Neural progenitor cell (in vitro differentiated cells): ENCODE measurements at places on chromosomes 1 and 21. TPM values are rescaled to one million over a fixed set of nuclear protein-coding genes. Genes with fewer than 3 reads are reported as not detected.

C1orf226 gene
- total RNA-seq, result 3.9 and 11.3 TPM in 2 replicates

MR1 gene
- total RNA-seq, result 0.03 TPM in 1 of 2 replicates, not detected in the other

- no peak for DNase-seq
- no peaks in the 10 kb centered on the region for H3K36me3 ChIP-seq
- no peak overlapping the region for H3K27ac ChIP-seq
- H3K4me1 ChIP-seq, result no peaks in the 10 kb centered on the region
Observed at GRCh38 chr1:8249838-8250237, 68.1 kb upstream of the SLC45A1 start.

GRCh38 chr1:63189677-63190076, 132.7 kb upstream of the FOXD3 start:
- no peak overlapping the region for H3K4me3 ChIP-seq
- no peaks in the 10 kb centered on the region for H3K36me3 ChIP-seq
- DNase-seq, result peak; percentile 36
- H3K27ac ChIP-seq, result no peak overlapping the region
- no peaks in the 10 kb centered on the region for H3K27me3 ChIP-seq
- no peaks in the 10 kb centered on the region for H3K4me1 ChIP-seq

GRCh38 chr21:32886339-32886738, 114.8 kb upstream of the PAXBP1 start:
- H3K4me3 ChIP-seq, result no peak overlapping the region
- H3K4me1 ChIP-seq, result no peaks in the 10 kb centered on the region
- H3K27me3 ChIP-seq, result no peaks in the 10 kb centered on the region
- H3K36me3 ChIP-seq, result no peaks in the 10 kb centered on the region

DNA sequence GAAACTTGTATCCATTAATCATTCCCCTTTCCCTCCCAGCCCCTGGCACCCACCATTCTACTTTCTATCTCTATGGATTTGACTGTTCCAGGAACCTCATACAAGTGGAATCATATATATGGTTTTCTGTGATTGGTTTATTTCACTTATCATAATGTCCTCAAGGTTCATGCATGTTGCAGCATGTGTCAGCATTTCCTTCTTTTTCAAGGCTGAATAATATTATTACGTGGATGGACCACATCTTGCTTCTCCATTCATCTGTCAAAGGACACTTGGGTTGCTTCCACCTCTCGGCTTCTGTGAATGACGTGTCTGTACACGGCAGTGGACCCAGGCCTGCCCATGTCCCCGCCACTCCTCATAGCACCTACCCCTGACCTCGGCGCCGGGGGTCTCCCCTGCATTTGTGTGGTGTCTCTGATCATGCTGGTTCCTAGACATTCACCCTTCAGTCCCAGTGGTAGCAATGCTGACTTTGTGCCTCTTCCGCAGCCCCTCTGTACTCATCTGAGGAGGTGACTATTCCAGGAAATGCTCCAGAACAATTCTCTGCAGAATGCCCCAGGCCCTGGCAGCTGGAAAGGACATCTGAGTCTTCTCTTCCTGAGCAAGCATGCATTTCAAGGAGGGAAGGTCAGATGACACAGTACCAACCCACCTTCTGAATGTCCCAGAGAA, 136.9 kb downstream of the PSMG1 start:
- no peaks in the 10 kb centered on the region for H3K4me1 ChIP-seq
- DNase-seq, result no peak
- no peak overlapping the region for H3K27ac ChIP-seq
- no peaks in the 10 kb centered on the region for H3K27me3 ChIP-seq
- H3K36me3 ChIP-seq, result no peaks in the 10 kb centered on the region
